ENCODE measurements at places on chromosomes 13 and 19. TPM values are rescaled to one million over a fixed set of nuclear protein-coding genes. Genes with fewer than 3 reads are reported as not detected.

PRKCG gene
- 7.3 TPM for total RNA-seq

PEAK3 gene
- total RNA-seq = 0.32 TPM

GFY gene
- total RNA-seq = 0.17 TPM

SPART gene
- 24.6 TPM for total RNA-seq

KLK6 gene
- total RNA-seq = 0.18 TPM

F10 gene
- not detected for total RNA-seq

RAD23A gene
- total RNA-seq = 86.0 TPM

KCNRG gene
- 0.33 TPM for total RNA-seq

SCN1B gene
- total RNA-seq = 19.2 TPM

ICAM5 gene
- 0.93 TPM for total RNA-seq

RNF17 gene
- total RNA-seq = not detected

MBD3 gene
- 28.2 TPM for total RNA-seq

TMPRSS9 gene
- total RNA-seq = not detected

PRODH2 gene
- total RNA-seq = 0.13 TPM

CGB3 gene
- not detected for total RNA-seq

MYO1F gene
- total RNA-seq = 0.39 TPM

JOSD2 gene
- 60.1 TPM for total RNA-seq

TMEM190 gene
- 0.87 TPM for total RNA-seq

PET100 gene
- 44.7 TPM for total RNA-seq

SLC35E1 gene
- 21.9 TPM for total RNA-seq

APOC4 gene
- total RNA-seq = not detected

MEF2B gene
- 0.83 TPM for total RNA-seq

ASPDH gene
- not detected for total RNA-seq

STXBP2 gene
- total RNA-seq = 45.3 TPM

NLRP5 gene
- total RNA-seq = 0.07 TPM

ACER1 gene
- not detected for total RNA-seq

CABP5 gene
- total RNA-seq = not detected

CYP4F8 gene
- not detected for total RNA-seq

ETV2 gene
- 2.2 TPM for total RNA-seq
